CD4-positive, alpha-beta T cell treated with Interleukin-15 for 4 hours (primary cell): ENCODE measurements at places on chromosomes 3 and 15.

GRCh38 chr3:71397046-71397445 is 186.5 kb downstream of the FOXP1 start:
- peak; percentile 35 for DNase-seq

DNA sequence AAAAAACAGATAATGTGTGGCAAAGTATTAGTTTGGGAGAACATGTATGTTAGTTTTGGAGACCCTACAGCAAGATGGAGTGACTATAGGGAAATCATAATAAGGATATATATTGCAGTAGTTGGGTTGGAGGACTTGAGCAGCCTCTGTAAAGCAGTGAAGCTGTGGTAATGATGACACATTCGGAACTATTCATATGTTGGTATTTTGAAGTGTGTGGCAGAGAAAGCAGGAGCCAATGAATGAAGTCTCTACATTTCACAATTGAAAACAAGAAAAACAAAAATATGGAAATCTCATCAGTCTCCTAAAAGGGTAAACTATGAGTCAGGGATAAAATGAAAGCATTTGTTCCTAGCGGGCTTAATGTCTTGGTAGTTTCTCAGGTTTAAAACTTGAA is 645.9 kb downstream of the OTOL1 start:
- no peak for DNase-seq

- no peak for DNase-seq
These were observed 34.3 kb upstream of the PLSCR2 start for GRCh38 chr3:146503461-146504202.

GRCh38 chr15:94175420-94175819 is 55.9 kb upstream of the MCTP2 start:
- no peak for DNase-seq

- DNase-seq: peak; percentile 87
These were observed at the start of gene KPNA1 for GRCh38 chr3:122514123-122515019. Gene KPNA1, minus strand, starts transcription at chr3:122514939. Its CDS starts 18,374 bp downstream, at chr3:122496565.
